ENCODE measurements at places on chromosomes 11 and 22. TPM values are rescaled to one million over a fixed set of nuclear protein-coding genes. Genes with fewer than 3 reads are reported as not detected.

Gene IL18
- 53.6 TPM for total RNA-seq

Gene FJX1
- 97.1 TPM for total RNA-seq

Gene POU2AF3
- total RNA-seq, result not detected

Gene FGF4
- not detected for total RNA-seq

Gene ARHGAP8
- total RNA-seq, result 29.4 TPM

Gene FOLR2
- not detected for total RNA-seq

Gene TPST2
- total RNA-seq, result 8.1 TPM

Gene RFPL2
- total RNA-seq, result not detected

Gene ART1
- total RNA-seq, result not detected

Gene CHRM1
- not detected for total RNA-seq

DNA sequence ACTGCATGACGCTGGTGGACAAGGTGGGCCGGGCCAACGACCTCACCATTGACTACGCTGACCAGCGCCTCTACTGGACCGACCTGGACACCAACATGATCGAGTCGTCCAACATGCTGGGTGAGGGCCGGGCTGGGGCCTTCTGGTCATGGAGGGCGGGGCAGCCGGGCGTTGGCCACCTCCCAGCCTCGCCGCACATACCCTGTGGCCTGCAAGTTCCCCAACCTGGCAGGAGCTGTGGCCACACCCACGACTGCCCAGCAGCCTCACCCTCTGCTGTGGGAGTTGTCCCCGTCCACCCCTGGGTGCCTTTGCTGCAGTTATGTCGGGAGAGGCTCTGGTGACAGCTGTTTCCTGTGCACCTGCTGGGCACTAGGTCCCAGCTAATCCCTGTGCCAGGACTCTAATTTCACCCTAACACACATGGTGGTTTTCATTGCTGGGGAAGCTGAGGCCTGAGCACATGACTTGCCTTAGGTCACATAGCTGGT lies 49.0 kb upstream of the PPP6R3 start:
- DNase-seq, result no peak

DNA sequence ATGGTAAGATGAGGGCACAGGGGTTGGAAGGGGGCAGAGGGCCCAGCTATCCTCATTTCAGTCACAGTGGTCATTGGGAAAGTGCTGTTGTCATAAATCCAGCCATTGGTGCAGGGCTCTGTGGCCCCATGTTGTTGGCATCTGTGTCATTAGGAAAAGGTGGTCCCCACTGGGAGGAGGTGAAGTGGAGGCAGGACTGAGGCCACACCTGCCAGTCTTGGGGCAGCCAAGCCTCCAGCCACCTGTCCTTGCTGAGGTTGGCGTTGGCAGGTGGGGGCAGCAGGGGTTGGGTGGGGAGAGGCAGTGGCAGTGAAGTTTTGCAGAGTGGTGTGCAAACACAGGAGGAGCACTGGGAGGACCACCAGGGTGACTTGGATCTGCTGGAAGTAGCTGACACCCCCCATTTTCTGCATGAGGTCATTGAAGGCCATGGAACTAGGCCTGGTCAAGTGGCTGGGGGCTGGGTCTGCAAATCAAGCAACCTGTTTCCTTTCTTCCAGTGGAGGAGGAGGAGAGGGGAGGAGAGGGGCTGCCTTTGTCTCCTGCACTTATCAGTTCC lies 25.3 kb downstream of the SLC22A6 start:
- DNase-seq, result no peak

- peak; percentile 31 for DNase-seq
Observed at GRCh38 chr11:1705126-1706052, 8.4 kb downstream of the KRTAP5-6 start.

- DNase-seq, result no peak
Observed at GRCh38 chr11:107951155-107951554, 22.9 kb downstream of the RAB39A start.

DNA sequence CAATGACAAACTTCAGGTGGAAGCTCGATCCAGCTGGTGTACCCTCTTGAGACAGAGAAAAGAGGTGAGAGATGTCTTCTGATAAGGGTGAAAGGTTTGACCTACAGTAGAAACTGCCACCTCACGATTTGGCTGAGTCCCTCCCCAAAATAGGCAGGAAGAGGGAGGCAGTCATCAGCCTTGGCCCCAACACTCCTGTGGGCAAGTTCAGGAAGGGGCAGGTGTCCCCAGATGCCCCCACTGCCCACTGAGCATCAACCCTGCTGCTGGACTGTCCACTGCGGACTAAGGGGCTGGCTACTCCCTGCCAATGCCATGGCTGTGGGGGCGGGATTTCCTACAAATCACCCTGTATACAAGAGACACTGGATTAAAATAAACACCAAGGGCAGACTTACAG lies 441.4 kb downstream of the BUD13 start:
- no peak for DNase-seq

- no peak for DNase-seq
Observed at GRCh38 chr11:78065203-78065602, 1.5 kb downstream of the THRSP start.

DNA sequence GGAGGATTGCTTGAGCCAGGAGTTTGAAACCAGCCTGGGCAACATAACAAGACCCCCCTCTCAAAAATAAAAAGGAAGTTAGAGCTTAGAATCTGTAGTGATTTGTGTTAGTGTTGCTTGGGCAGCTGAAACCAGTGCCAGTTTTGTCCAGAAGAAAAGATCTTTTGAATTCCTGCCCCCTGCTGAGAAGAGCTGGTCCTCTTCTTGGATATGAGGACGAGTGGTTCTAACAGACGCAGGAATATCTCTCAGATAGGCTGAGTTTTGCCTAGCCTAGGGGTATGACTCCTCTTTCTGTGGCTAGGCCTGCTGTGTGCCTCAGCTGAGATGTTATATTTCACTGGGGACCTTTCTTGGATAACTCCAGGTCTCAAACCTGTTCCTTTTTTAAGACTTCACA lies 102.8 kb downstream of the STIM1 start:
- DNase-seq, result no peak

GRCh38 chr22:46674906-46675305 lies 54.7 kb downstream of the GRAMD4 start:
- DNase-seq, result no peak

DNA sequence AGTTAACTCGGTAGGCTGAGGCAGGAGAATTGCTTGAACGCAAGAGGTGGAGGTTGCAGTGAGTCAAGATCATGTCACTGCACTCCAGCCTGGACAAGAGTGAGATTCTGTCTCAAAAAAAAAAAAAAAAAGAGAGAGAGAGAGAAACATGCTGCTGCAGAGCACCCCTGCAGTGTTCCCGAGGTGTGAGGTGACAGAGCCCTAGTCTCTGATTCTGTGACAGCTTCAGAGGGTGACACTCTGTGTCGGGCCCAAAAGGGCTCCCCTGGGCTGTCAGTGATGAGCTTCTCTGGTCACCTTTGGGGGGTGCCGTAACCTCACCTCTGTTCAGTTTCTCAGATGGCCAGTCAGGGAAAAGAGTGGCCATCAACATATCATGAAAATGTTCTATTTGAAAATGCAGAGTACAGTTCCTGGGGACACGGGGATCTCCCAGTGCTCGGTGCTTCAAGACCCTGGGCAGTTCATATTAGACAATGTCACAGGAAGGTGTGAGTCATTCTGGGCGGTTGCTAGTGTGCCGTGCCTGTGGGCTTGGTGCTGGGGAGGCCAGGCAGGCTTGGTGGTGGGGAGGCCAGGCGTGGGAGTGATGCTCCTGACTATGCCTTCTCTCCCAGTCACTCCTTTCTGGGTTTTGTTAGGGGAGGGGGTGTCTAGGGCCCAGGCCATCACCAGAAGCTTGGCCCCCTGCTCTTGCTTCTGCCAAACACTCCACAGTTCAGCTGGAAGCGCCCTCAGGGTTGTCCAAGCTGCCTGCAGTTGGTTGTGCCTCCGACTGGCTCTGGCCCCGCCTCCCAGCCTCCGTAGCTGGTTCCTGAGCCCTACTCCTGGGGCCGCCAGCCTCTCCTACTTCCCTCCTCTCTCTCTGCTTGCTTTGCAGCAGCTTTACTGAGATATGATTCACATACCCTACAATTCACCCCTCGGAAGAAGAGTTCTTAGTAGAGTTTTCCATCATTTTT lies 52.5 kb upstream of the CLDN5 start:
- DNase-seq, result peak; percentile 56

DNA sequence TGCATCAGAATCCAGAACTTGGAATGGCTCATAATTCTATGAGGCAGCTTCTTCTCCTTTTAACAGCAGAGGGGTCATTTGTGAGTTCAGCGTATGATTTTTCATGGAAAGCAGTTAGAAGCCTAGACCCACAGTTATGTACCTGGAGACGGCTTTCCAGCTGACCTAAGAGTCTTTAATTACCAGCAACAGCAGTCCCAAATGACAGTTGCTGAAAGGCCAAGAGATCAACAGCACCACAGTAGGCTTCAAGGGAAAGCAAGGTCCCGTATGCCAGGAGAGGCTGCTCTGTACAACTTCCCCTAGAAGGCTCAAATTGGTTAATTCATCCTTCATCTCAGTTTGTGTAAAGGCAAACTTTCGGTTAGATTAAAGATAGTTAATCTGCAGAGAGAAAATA lies 363.0 kb downstream of the SOX6 start:
- DNase-seq, result no peak

DNA sequence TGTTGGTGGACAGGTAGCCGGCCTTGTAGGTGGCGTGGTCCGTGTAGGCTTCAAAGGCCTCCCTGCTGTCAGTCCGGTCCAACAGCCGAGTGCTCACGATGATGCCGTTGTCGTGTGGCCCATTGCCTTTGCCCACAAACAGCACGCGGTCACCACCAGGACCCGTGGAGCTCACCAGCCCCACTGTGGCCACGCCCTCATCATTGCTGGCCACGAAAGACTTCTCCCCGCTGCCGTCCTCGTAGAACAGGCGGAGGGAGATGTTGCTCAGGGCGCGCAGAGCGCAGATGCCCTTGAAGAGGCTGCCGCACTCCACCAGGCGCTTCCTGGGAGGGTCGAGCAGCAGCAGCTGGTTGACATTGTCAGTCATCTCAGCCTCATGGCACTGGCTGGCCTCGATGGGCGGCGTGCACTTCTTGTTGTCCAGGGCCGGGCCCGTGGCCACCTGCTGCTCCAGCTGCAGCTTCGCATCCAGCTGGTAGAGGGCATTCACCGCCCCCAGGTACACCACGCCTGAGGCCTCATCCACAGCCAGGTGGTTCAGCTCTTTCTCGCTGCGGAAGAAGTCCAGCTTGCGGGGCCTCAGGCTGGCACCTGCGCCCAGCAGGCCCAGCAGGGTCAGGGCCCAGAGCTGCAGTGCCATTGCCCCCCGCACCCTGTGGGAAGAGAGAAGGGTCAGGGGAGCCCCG lies 17.4 kb downstream of the PLXNB2 start:
- DNase-seq, result no peak

- no peak for DNase-seq
Observed at GRCh38 chr22:31567702-31568101, 71.4 kb downstream of the SFI1 start.

DNA sequence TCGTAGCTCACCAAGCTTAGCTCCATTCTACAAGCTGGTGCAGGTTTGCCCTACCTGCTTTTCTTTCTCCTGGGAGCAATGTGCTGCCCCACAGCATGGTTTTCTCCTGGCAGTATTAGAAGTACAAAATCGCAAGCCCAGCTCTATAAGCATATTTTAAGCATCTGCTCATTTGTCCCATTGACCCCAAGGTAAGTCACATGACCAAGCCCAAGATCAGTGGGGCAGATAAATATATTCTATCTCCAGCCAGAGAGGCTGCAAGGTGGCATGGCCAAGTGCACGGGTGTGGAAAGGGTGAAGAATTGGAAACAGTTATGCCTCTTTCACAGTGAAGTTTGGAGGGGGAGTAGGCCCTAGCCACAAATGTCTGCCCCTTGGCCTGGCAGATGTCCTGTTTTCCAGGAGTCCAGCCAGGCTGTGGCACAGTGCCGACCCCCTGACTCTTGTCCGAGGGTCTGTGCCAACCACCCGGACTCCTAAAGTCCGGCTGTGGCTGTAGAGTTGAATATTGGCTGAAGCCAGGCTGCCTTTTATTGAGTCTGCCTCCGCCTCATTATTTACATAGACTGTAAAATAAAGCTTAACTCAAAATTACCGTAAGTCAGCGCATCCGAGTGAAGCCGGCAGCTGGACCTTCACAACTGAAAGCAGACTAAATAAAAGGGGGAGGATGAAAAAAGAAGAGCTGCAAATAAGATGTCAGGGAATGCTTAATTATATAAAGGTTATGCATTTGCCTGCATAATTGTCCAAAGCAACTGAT lies 165.7 kb downstream of the COMMD9 start:
- DNase-seq, result no peak

DNA sequence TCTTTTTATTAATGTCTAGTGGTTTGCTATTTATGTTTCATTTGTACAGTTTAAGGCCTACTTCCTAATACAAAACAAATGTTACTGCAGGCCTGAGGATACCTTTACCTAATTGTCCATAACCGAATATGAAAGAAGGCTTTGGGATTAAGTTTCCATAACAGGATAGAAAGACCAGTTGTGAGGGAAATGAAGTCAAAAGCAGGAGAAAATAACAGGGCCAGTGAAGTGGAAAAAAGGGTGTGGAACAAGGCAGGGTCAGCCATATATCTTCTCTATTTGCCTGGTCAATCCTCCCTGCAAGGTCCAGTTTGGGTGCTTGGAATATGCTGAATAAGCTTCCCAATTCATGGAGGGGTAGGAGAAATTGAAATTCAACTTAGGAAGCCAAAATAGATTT lies 211.5 kb downstream of the SWAP70 start:
- no peak for DNase-seq

DNA sequence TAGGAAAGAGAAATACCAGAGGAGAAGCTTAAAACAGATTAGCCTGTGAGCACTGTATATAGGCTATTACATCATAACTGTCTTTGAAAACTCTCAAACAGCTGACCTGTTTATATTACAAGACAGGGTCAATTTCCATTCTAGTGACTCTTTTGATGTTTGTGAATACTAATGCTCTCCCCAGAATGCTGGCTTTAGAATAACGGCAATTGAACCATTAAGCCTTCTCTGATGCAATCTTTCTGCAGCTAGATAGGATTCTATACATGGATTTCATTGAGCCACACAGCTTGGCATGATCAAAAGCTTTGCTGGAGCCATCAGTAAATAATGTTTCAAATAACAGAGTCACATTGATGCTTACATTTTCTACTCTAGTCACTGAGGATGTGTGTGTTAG lies 122.7 kb upstream of the FAT3 start:
- DNase-seq, result no peak

- no peak for DNase-seq
Observed at GRCh38 chr22:49415151-49415951, 412.3 kb downstream of the BRD1 start.

GRCh38 chr11:110513259-110513801 lies 83.6 kb downstream of the FDX1 start:
- no peak for DNase-seq

DNA sequence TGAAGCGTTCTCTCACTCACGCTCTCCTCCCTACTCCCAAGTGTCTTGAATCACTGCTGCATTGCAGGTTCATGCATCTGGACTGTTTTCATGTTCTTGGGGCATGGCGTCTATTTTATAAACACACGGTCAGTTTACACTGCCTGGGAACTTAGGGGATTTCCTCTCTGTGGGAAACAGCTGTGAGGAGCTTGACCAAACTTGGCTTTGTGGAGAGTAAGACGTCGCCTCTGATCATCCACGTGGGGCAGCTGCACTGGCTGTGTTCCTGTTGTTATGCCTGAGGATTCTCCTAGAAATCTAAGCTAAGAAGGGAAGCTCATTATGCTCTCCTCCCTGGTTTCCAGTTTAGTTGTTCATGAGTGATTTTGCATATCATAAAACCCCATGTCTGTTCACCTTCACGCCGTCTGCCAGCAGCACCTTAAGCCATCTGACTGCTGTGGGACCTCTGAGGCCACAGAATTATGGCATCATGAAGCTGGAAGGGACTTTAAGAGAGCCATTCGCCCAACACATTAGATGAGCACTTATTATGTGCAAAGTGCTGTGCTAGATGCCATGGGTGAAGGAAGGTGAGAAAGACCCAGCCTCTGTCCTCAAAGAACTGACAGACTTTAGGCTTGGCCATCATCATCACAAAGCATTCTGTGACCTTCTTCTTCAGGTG lies 38.8 kb upstream of the POU2AF1 start:
- DNase-seq, result no peak
